ENCODE measurements at places on chromosomes 13 and 19.

DNA sequence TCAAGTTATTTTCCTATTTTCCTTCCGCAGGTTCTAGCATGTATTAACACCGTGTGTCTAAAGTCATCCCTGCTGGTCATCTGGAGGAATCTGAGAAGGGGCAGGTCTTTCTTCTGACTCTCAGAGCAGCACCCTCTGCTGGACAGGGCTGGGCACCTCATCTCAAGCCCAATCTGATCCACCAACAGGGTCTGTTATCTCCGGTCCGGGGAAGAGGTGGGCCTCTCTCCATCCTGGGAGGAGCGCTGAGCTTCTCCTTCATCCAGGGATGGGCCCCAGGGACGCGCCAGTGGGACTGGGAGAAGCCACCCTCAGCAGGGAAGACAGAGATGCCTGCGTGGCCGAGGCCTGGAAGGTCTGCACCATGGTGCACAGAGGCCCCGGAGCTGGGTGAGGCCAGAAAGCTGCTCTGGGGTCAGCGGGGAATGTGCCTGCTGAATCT, 26.0 kb upstream of the ZNF331 start:
- no peak for DNase-seq

- peak; percentile 19 for DNase-seq
Observed at GRCh38 chr13:33797622-33798021, 20.3 kb upstream of the RFC3 start.

GRCh38 chr13:95221971-95222732, 79.1 kb downstream of the ABCC4 start:
- no peak for DNase-seq

GRCh38 chr19:8208922-8209461, at the start of gene CERS4:
TSS of gene CERS4 (plus strand) at chr19:8209370. CDS start at chr19:8251077, 41,707 bp downstream.
- DNase-seq = no peak

DNA sequence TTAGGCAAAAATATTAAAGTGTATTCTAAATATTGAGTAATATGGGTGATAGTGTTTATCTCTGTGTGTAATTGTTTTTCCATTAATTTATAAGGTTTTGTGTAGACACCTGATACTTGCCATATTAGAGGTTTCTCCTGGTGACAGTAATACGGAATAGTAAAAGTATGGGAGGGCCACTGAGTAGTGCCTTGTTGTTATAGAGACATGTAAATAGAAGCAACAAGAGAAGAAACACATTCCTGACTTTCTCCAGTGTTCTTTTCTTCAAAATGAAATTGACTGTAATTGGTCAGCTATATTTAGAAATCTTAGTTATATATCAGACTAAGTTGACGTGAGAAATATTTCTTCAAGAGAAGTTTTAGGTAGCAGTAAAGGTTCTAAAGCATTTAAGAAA, 18.5 kb downstream of the RNASEH2B start:
- no peak for DNase-seq

- DNase-seq = no peak
Observed at GRCh38 chr19:17420475-17420924, 653 bp downstream of the MVB12A start.

DNA sequence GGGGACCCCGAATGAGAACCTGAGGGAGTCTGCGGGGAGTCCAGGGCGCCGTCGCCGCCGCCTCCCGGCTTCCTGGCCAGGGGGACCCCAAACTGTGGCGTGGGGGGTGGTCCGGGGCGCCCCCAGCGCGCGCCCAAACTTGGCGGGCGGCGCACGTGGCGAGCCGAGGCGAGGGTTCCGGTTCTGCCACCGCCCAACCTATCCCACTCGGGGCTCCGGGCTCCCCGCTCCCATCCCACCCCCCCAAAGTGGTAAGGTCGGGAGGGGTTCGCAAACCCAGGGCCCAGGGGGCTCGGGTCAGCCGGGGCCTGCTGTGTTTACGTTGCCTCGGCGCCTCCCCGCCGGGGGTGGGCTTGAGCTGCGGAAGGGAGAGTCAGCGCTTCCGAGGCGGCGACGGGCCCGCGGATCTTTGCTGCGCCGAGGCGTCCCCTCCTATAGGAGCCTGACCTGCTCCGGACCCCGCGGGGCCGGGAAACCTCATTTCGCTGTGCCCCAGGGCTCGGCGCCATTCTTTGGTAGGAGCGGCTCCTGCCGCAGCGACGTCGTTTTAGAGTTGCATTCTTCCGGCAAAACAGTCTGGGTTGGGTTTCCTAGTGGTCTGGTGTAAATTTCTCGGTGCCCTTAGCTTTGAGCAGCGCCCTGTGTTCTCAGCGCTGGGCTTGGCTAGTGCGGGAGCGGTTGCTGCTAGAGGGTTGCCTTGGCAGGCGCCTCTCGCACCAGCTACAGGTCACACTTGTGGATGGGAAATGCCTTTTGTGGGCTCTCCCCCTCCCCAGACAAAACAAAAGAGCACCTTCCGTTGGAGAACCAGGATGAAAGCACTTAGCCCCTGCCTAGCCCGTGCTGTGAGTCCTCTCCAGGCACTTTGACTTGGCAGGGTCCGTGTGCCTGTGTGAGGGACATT, 1.2 kb downstream of the DAZAP1 start:
- DNase-seq = no peak

DNA sequence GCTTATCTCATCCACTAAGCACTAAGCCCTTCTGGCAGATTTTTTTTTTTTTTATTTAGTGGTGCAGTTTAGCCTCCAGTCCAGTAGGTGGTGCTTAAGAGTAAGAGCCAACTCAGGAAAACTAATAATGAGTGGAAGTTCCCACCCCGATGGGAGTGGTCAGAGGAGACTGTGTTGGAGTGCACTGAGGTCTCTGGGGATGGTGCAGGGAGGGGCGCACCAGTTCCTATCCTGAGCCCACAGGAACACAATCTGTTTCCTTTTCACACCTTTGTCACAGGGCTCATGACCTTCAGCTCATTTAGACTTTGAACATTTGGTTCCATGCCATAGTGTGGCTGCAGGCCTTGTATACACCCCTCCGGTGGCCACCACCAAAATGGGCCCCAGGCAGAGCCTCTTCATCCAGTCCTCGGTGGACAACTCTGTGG, 367.4 kb downstream of the SPRY2 start:
- no peak for DNase-seq

DNA sequence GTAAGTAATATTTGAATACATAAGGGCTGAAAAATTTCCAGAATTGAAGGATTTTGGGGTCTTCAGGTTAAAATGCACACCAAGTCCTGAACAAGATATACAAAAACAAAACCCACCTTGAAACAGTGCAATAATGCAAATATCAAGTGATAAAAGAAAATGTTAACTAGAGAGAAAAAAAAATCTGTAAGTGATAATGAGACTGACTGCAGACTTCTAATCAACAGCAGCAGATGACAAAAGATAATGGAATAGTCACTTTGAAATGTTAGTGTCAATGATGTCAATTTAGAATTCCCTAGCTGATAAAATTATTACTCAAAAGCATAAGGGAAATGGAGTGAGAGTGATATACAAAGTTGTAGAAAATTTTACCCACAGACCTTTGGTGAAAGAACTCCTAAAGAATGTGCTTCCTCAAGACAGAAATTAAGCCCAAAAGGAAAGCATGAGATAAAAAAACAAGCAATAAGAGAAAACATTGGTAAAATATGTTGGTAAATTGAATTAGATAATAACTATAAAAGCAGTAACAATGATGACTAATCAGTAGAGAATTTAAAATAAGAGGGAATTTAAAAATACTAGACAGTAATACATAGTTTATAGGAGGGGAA, 12.4 kb upstream of the DGKH start:
- no peak for DNase-seq

DNA sequence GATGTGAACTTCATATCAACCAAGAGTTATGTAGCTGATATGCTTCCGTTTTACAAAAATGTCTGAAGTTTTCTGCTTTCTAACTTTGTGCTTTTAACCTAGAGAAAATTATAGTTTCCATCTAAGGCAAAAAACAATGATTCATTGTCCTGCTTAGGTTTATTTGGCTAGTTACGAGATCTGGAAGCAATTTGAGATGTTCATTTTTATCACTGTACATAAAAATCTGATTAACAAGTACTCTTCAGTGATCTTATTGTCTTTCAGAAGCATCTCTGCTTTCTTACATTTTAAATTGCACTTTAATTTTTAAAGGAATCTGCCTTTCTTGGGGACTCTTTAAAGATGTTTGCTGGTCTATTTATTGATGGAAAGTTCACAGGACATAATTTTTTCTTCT, 188.1 kb downstream of the RFC3 start:
- DNase-seq = no peak

DNA sequence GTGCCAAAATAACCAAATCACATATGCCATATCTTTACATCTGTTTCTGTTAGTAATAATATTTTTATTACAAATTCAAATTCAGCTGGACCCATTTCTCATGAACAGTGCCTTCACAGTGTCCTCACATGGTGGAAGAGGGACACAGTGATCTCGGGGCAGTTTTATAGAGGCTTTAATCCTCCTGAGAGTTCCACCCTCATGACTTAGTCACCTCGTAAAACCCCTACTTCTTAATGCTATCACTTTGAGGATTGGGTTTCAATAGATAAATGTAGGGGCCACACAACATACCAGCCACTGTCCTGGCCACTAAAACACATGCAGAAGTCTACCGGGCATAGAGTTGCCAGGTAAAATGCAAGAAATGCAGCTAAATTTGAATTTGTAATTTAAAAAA, 201.5 kb downstream of the MYO16 start:
- no peak for DNase-seq

- DNase-seq = no peak
Observed at GRCh38 chr13:112970552-112971287, 1.7 kb downstream of the MCF2L start.

DNA sequence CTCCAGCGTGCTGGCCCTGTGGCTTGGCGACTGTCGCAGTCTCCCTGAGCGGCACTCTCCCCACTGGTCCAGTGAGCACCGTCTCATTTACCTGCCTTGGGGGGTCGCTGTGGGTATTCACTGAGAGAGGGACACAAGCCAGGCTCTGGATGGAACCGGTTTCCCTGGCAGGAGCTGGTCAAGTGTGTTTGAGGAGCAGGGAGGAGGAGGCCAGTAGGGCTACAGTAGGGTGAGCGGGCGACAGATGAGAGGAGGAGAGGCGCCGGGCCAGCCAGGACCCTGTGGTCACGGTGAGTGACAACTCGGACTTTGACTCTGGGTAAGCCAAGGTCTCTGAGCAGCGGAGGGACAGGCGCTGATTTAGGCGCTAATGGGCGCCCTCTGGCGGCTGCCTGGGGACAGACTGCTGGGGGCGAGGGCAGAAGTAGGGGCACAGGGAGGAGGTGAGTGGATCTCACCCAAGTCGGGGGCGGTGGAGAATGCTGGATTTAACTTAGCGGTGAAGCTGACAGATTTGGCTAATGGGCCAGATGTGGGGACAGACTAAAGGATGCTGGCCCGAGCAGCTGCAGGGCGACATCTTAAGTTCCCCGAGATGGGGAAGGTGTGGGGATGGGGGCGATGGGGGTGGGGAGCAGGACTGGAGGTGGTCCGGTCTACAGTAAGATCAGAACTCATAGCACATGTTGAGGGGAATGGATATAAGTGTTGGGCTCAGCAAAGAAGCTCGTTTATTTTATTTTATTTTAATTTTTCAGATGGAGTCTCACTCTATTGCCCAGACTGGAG, 4.7 kb upstream of the PRMT1 start:
- DNase-seq = peak; percentile 28

DNA sequence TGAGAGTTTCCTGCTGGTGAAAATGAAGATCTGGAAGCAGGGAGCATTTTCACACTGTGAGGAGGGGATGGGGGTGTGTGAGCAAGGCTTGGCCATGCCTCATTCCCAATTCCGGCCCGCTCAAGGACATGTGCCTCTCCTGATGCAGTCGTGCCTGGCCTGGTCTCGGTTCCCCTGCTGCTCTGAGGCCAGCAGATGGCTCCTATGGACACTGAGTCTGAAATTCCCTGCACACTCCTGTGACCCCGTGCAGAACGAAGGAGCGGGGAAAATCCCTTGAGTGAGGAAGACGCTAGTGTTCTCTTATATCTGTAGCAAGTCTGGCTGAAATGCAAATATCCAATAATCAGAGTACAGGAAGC, 363 bp upstream of the ZNF763 start:
- DNase-seq = no peak

GRCh38 chr13:45473627-45474026, 8.9 kb downstream of the COG3 start:
- DNase-seq = no peak

DNA sequence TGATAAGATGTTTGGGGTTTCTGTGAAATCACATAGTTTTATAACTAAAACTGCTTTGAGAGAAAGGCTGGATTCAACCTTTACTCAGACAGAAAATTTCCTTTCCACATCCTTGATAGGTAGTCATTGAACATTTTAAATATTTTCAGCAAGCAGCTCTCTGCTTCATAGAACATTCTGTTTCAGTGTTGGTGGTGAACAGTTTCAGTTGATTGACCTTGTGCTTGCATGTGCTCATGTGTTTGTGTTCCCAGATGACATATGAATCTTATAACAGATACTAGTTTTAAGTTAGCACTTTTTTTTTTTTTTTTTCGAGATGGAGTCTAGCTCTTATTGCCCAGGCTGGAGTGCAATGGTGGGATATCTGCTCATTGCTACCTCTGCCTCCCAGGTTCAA, 290.1 kb downstream of the HS6ST3 start:
- no peak for DNase-seq

GRCh38 chr13:67140006-67140405, 90.1 kb downstream of the PCDH9 start:
- DNase-seq = no peak

- DNase-seq = no peak
Observed at GRCh38 chr13:35524171-35524570, 47.7 kb upstream of the MAB21L1 start.

DNA sequence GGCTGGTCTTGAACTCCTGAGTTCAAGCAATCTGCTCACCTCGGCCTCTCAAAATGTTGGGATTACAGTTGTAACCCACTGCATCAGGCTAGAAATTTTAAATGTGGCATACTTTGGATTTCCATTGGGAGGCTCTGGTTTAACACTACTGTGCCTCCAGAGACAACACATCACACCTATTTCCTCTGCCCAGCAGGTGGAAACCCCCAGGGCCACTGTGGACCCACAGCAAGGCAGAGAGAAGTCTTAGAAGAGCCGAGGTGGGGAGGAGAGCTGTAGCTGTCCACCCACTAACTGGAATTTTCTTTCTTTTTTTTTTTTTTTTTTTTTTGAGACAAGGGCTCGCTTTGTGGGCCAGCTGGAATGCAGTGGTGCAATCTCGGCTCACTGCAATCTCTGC, 39.4 kb downstream of the IER2 start:
- no peak for DNase-seq

DNA sequence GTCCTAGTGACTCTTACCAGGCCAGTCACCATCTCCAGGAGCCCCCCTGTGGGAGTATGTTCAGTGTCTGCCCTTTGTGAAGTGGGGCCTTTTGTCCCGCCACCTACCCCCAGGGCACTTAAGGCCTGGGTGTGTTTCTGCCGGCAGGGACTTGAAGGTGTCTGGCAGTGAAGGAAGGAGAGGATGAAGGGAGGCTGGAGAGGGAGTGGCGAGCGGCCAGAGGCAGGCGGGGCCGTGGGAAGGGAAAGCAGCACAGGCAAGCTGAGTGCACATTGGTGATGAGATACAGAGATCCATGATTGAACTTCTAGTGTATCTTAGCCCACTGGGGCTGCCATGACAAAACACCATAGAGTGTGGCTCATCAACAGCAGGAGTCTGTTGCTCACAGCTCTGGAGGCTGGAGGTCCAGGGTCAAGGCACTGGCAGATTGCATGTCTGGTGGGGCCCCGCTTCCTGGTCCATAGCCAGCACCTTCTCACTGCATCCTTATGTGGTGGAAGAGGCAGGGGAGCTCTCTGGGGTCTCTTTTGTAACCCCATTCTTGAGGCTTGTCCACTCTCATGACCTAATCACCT, 17.5 kb downstream of the CUL4A start:
- no peak for DNase-seq

GRCh38 chr19:45865269-45865948, 1.3 kb downstream of the FOXA3 start:
- DNase-seq = no peak

Measured in astrocyte of the cerebellum (primary cell).